Activated naive CD4-positive, alpha-beta T cell treated with anti-CD3 and anti-CD28 coated beads, Interleukin-2, amount 50 U/mL, for 72 hours (primary cell): ENCODE measurements at places on chromosomes 2 and 18. TPM values are rescaled to one million over a fixed set of nuclear protein-coding genes. Genes with fewer than 3 reads are reported as not detected.

- DNase-seq, result no peak
Measured at GRCh38 chr2:205752296-205752820, 70.1 kb downstream of the NRP2 start.

DNA sequence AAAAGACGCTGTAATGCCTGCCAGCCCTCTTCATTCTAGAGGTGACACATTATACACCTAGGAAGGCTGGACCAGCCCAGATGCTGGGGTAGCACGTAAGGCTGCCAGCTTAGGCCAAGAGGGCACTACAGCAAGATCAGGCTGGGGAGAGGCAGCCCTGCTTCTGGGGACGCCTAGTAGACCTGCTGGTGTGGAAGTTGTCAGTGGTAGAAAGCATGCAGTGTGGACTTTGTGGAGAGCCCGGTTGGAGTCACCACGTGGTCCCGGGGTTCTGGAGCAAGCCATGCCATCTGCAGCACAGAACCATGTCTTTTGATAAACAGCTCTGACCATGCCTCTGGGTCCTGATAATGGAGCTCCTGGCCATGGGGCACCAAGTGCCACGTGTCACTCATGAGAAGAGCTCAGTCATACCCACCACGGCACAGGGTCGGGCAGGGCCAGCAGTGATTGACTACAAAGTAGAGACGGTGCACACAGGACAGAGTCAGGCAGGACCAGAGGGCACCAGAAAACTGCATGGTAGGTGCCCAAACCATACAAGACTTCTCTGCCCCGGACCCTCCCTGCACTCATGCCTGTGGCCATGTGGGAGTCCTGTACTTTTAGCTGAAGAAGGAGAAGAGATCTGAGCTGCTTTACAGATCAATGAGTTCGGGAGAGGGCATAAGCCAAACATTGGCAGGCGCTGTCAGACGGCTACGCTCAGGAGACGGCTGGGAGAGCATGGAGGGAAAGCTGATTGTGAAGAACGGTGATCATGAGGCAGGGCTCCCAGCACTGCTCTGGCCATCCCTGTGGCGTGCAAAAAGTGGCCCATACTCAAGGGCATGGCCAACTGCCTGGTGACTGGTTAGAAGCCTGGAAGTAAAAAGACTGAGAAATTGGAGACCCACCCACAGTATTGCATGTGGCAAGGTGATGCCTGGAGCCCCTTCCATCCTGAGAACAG, 114.9 kb downstream of the EIPR1 start:
- DNase-seq, result no peak

Gene INHBB
- not detected for total RNA-seq

Gene CFAP221
- total RNA-seq, result not detected

Gene KCNS3
- total RNA-seq, result not detected

- no peak for DNase-seq
Measured at GRCh38 chr18:22170421-22171257, 1.2 kb downstream of the GATA6 start.

GRCh38 chr2:240584486-240585031, 2.0 kb upstream of the CAPN10 start:
- DNase-seq, result no peak

Gene IL1F10
- not detected for total RNA-seq

Gene CARF
- total RNA-seq, result 8.5 TPM

Gene PID1
- total RNA-seq, result not detected

- no peak for DNase-seq
Measured at GRCh38 chr2:86082756-86083155, 22.9 kb downstream of the POLR1A start.

GRCh38 chr2:55968941-55969340, 45.4 kb upstream of the EFEMP1 start:
- DNase-seq, result no peak
